Germinal center (tissue), 1 donor: ENCODE measurements at places on chromosomes 1 and 21.

DNA sequence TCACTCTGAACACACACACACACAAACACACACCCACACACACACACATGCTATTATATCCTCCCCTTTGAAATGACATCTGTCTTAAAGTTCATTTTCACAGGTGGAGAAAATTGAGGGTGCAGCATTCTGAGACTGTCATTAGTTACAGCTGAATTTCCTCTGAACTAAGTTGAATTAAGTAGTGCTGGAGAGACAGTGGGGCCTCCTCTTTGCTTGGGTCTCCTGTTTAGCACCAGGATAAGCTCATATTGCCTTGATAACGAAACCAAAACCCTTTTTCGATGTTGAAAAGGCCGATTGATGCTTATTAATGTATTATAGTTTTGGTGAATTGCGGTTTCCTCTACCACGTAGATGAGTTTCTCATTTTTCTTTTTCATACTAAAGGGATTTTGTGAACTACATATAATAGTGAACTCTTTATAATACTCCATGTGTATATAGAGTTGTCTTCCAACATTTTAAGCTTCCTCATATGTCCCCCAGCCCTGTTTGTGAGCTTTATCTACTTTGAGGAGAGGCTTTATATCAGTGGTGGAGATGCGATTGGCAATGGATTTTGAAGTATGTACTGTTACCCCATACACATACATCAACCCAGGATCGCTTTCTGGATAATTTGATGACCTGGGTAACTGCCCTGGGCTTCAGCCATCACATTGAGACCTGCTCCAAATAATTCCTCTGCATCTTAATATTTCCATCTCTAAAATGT, 17.4 kb downstream of the DYNLT5 start:
- no peak for DNase-seq

DNA sequence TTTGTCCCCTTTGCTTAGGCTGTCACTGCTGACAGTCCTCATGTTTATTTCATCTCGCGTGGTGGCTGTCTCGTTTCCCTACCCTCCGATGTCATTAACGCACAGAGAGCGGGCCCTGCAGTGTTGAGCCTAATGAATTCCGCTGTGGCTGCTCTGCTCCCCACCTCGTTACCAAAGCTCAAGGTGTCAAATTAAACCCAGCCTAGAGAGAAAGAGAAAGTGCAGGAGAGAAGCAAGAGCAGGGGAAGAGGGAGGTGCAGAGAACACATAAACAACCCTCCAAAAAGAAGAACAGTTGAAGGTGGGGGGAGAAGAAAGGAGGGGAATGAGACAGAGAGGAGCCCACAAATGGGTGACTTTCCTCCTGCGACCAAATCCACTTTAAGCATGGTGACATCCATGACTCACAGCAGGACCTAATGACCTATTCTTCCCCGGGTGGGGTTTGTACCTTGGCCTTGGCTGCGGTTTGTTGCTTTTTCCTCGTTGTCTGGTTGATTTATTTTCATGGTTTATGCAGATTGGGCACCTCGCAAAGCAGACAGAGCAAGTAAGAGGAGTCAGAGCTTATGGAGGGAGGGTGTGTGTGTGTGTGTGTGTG, 92.5 kb downstream of the PBX1 start:
- no peak for DNase-seq

DNA sequence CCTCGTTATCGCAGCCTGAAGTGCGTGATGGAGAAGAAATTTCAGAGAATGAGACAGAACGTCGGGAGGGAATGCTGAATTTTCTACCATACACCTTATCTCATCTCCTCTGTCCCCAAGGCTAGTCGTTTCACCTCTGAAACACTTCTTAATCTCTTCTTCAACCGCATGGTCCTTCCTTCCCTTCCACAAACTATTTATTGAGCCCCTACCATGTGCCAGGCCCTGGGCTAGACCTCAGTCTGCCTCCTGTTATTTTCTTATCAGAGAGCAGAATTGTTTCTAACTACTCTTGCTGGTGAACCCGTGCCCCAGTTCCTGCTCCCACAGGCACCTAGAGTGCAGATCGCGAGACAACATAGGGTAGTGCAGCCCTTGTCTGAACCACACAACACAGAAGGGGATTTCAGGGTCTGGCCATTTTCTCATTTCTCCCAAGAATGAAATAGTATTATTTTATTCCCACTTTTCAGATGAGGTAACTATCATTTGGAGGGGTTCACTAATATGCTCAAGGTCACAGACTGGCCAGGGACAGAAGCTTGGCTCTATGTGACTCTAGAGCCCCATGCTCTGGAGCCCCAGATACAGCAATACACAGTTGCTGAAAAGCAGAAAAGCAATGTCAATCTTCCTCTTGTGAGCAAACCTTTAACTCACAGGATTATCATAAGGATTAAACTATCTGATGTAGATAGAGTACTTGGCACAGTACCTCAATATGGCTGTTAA, 598 bp upstream of the ADIPOR1 start:
- peak; percentile 23 for DNase-seq

GRCh38 chr1:10128101-10128765, 82.1 kb upstream of the KIF1B start:
- no peak for DNase-seq

DNA sequence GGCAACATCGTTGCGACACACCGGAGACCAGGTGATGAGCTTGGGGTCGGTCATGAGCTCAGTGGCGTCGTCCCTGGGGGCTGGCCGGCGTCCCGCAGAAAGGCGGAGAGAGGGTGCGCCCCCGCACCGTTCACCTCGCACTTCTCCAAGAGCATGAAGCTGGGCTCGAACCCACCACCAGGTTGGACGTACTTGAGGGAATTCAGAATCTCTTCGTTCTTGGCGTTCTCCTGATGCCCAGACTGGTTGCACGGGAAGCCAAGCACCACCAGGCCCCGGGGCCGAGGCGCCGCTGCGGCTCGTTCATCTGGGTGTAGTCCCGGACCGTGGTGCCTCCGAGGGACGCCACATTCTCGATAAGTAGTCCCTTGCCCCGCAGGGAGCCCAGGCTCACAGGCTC, 176.6 kb upstream of the ADAMTS5 start:
- DNase-seq, result no peak

DNA sequence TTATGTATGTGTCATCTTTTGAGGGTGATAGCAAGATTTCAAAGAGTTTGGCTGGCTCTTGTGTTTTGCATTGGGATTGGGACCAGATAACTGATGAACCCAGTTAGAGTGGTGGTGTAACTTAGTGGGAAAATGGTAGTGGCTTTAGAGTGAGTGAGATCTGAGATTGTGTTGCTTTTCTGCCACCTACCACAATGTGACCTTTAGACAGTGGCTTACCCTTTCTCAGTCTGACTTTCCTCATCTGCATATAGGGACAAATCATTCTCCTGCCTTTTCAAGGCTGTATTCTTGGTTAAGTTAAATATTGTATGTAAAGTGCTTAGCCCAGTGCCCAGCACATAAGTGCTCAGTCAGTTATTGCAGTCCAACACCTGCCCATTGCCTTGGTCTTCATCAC, 31.3 kb downstream of the CENPF start:
- DNase-seq, result no peak

DNA sequence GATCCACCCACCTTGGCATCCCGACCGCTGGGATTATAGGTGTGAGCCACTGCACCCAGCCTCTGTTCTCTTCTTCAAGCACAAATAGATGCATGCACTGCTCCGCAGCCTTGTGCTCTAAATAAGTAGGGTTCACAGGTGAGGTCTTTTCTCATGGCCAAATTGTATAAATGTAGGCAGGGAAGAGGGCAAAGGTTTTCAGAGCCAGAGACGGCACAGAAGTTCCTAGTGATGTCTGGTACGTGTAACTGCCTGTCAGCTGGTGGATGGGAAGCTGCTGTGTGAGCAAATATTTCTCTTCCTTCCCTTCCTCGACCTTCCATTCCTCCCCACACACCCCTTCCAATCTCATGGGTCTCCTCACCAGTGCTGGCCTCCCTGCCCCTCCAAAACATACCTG, 70.8 kb upstream of the FAM20B start:
- DNase-seq, result no peak

- no peak for DNase-seq
Observed at GRCh38 chr1:109269212-109269980, 13.5 kb downstream of the PSRC1 start.

- DNase-seq, result no peak
Observed at GRCh38 chr1:208559597-208560329, 315.6 kb upstream of the PLXNA2 start.

- no peak for DNase-seq
Observed at GRCh38 chr1:177488722-177489121, 318.0 kb downstream of the BRINP2 start.

GRCh38 chr21:33238565-33239255, 9.0 kb downstream of the IFNAR2 start:
- DNase-seq, result peak; percentile 22

GRCh38 chr1:156503698-156504437, 3.3 kb upstream of the MEF2D start:
- DNase-seq, result no peak

GRCh38 chr1:241357366-241358340, 648 bp upstream of the RGS7 start:
- no peak for DNase-seq

GRCh38 chr1:92040971-92041370, 11.2 kb downstream of the EPHX4 start:
- no peak for DNase-seq

DNA sequence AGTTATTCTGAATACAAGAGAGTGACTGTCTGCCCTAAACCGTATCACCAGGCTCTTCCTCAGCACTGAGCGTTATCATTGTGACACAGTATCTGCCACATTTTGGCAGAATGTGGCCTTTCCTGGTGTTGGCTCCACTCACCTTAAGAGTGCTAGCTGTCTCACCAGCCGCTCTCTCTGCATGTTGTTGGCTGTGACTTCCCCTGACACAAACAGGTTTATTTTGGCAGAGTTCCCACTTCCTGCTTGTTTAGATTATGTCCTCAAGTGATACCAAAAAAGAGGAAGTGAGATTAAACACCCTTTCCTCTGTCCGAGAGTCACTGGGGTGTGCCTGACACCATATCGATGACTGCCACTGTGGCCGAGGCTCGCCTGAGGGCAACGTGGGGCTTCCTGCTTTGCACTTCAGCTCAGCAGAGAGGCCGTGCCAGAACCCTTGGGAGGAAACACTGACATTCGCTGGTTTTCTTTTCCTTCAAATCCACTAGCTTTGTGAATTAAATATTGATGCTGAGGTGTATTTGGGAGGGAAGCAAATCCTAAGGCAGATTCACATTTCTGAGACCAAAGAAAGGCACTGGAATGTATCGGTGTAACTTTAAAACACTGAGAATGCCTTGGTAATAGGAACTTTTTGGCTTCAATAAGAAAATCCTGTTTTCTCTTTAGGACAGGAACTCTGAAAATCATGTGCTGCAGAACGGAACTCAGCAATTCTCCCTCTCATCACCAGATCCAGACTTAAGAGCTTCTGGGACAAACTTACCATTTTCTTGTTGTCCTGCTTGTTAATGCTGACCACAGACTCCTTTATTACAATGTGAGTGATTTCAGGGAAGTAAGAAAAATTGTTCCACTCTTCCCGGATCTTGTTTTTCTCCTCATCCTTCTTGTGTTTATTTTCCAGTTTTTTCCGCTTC, 102.1 kb downstream of the JAK1 start:
- peak; percentile 71 for DNase-seq

DNA sequence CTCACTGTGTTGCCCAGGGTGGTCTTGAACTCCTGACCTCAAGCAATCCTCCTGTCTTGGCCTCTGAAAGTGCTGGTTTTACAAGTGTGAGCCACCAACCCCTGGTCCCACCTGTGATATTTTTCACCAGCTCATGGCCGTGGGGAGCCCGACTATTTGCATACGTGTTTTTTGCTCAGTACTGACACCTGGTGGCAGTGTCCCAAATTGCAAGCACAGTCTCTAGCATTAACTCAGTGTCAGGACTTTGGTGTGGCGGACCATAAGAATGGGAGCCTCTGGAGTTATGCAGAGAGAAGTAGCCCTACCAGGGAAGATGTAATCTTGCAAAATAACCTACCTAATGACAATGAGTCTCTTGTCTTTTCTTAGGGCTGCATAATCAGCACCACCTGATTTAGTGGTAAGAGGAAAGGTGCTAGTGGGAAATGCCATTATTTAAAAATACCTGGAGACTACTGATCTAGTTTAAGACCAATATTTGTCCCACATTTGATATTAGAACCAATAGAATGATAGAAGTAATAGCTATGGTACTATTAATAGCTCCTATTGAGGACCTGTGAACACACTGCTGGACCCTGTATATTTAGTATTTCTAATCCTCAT, 305.4 kb downstream of the DISC1 start:
- DNase-seq, result peak; percentile 24

GRCh38 chr1:112840631-112841624, 115.1 kb downstream of the SLC16A1 start:
- peak; percentile 27 for DNase-seq

DNA sequence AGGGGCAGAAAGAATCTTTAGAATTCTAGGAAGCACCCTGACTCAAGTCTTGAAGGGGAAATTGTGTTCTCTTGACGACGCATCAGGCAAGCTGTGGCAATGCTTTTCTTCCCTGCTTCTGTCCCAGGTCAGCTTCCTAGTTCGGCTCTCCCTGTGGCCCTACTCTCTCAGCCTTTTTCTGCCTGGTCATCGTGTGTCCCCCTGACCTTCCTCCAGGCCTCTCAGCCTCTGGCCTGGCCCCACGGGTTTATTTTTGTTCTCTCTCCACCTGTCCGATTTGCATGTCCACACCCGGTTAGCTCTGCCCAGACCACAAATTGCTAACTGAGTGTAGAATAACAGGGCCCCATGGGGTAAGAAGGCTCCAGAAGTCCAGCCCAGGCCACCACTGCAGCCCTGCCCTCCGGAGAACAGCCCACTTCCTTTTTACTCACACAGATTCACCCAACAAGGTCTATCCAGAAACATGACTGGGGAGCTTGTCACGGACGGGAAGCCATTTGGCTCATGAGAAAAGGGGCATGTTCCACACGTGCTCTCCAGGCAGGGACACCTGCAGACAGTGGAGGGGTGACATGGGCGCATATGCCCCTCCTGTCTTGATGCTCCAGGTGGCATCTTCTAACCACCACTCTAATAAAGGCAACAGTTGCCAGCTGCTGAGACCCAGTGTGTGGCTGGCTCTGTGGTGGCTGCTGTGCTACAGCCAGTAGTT, 9.8 kb downstream of the KCNN3 start:
- peak; percentile 80 for DNase-seq

- DNase-seq, result no peak
Observed at GRCh38 chr1:186456729-186457255, 4.1 kb downstream of the PDC start.

GRCh38 chr1:46171871-46172270, 3.0 kb upstream of the TSPAN1 start:
- no peak for DNase-seq

- no peak for DNase-seq
Observed at GRCh38 chr1:101820071-101820470, 176.7 kb downstream of the OLFM3 start.

GRCh38 chr1:10867914-10868598, 71.6 kb upstream of the CASZ1 start:
- DNase-seq, result no peak

- DNase-seq, result no peak
Observed at GRCh38 chr1:58406301-58407071, 140.0 kb downstream of the OMA1 start.
